Suppressor macrophage treated with lipopolysaccharide for 1 hour (primary cell): ENCODE measurements at places on chromosomes 11 and 22.

DNA sequence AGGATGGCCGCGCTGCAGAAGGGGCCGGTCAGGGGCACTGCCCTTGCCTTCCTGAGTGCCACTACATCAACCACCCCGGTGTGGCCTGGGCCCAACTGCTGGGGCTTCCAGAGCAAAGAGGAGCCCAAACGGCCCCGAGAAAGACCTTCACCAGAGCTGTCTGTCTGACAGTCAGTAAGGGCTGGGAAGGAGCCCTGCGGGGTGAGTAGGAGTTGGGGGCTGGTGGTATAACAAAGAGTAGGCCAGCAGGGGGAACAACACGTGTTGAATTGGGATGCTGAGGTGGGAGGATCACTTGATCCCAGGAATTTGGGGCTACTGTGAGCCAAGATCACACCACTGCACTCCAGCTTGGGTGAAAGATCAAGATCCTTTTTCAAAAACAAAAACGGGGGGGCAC is 3.9 kb downstream of the GSTT4 start:
- DNase-seq: no peak

DNA sequence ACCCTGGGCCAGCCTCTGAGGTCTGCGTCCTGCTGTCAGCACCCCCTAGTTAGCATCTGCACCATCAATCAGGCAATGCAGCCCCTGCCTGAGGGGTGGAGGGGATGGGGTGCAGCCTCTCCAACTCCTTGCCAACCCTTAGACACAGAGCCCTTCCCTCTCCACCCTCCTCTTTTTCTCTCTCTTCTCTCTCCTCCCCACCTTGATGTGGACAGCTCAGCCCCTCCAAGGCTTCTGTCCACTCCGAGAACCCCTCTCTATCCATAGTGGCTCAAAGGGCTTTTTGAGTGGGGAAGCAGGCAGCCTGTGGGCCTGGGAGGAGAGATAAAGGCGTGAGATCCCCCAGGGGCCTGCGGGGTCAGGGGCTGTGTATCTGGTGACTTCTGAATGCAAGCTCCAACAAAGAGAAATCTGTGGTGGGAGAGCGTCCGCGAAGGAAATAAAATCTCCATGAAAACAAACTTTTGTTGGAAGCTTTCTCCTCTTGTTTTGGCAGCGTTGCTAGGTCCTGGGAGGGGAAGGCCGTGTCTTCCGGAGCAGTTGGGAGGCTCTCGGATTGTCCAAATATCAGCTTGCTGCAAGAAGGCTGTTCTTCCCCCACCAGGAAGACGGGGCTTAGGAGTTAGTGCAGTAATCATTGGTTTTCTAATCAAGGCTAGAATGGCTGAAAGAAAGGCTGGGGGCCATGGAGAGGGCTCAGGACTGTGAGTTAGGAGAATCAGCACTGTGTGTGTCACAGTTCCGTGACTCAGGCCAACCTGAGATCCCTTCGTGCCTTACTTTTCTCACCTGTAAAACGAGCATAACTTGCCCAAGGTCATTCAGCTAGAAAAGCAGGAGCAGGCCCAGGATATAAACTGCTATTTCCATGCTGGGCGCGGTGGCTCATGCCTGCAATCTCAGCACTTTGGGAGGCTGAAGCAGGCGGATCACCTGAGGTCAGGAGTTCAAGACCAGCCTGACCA is 50.3 kb downstream of the PKNOX2 start:
- no peak for DNase-seq

DNA sequence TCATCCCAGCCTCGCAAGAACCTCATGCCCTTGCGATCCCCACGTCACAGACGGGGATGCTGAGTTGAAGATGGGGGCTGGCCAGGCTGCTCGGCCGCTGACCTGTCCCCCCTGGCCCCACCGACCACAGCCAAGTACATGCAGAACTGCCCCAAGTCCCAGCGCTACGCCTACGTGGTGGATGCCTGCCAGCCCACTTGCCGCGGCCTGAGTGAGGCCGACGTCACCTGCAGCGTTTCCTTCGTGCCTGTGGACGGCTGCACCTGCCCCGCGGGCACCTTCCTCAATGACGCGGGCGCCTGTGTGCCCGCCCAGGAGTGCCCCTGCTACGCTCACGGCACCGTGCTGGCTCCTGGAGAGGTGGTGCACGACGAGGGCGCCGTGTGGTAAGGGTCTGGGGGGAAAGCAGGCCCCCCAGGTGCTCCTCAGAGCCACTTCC is 10.0 kb downstream of the MUC5B start:
- no peak for DNase-seq

DNA sequence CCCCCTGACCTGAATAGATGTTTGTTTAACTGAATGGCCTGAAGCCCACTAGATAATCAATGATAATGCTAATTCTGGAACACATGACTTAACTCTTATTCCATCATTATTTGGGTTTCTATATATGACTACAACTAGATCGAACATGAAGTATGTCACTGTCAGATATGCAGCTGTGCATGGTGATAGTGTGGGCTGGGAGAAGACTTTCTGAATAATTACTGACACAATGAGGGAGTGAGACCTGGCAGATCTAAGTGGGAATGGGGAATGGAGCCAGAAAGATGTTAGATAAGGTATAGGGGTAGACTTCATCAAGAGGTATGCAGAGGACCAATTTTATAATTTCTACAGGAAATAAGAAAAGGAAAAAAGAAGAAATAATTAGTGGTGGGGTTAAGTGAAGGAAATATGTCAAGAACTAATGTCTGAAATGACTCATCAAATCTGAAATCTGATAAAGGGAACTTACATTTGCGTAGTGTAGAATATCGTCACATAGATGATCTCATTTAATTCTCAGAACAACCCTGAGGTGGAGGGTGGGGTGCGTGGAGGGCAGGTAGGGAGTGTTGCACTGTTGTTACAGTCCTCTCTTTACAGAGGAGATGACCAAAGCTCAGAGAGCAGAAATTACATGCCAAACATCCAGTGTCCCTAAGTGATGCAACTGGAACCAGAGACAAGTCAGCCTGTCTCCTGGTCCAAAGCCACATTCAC is 68.2 kb upstream of the EED start:
- peak; percentile 86 for DNase-seq

DNA sequence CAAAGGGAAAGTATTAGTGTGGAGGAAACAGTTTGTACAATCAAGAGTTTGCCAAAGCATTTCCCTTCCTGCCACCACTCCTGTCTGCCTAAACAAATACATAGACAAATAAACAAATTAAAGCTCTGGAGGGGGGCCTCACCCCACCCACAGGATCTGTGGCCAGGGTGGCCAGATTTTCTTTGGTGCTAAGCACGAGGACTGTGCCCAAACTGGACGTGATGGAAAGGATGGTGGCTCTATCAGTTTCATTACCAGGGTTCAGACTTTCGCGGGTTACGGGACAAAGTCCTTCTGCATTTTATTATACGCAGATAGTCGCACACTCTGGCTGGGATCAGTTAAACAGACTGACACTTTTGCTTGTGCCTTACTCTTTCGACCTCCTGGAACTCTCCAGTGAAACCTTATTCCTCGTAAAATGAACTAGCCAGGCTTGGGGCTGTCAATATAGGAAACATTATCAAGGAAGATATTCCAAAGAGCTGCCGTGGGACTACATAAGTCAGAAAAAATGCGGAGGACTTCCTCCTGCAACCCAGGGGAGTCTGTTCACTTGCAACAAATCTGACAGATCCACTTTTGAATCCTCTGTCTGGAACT is 11.2 kb downstream of the BARX2 start:
- no peak for DNase-seq

- no peak for DNase-seq
Measured at GRCh38 chr11:78516281-78516680, 58.4 kb downstream of the NARS2 start.
